ENCODE measurements at places on chromosomes 5 and 9.

DNA sequence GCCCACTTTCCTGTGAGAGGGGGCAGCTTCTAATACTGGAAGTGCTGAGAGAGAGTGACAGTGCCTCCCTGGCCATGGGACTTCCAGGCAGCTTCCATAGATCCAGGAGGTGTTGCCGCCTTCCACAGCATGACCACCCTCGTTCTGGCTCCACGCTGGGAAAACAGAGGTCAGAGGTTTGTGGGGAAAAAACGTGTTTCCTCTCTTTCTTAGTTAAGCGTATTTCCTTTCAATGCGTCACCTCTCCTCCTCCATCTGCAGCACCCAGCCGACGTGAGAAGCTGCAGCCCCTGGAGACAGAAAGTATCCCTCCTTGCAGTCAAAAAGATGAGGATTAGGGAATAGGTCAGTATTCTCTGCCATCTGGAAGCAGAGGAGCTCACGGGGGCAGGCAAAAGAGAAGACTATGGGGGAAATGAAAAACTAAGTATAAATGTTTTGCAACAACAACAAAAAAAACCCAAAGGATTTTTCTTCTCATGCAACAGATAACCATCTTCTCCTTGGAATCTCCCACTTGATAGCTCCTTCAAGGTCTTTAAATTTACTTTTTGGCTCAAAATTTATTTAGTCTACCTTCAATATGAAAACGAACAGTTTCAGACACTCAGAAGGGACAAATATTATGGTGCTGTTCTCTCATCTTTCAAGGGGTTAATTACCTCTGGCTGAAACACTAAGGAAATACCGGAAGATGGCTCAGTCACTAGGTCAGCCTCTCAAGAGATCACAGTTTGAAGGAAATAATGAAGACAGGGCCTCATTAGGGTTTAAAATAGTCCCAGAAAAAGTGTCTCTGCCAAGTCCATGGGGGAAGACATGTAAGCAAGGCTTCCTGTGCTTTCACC, 38.0 kb downstream of the MTMR12 start:
- DNase-seq: no peak

DNA sequence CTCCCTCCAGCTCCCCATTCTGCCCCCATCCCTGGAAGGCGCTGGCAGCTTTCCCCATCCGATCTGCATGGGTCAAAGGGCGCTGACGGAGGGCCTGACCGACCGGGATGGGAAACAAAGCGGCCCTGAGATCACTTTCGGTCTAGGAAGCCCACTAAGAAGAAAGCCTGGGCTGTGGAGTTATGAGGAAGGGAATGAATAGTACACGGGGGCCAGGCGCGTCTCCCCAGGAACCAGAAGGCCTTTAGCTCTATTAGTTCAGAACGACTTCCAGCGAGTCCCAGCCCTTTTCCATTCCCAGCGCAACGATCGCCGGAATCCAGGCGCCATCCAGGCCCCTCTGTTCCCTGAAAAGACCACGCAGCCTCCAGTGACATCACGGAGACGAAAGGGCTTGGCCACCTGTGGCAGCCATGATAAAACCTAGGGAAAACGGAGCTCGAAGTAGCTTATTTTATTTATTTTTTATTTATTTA, 70.1 kb upstream of the CCDC180 start:
- DNase-seq: peak; percentile 52

DNA sequence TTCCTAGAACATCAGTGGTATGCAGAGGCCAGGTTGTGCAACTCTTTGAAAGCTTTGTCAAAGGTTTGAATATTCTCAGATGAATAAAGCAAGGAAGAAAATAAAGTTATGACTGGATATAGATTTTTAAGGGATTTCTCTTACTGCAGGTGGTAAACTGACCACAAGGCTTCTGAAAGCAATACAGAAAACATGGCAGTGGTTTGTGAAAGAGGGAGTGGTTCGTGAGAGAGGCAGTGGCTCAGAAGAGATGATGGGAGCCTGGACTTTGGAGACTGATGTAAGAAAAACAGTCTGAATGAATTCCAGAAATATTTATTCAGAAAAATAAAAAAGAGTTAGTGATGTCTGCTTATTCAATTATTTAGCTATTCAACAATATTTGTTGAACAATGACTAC, 380.4 kb upstream of the CTNND2 start:
- DNase-seq: no peak

DNA sequence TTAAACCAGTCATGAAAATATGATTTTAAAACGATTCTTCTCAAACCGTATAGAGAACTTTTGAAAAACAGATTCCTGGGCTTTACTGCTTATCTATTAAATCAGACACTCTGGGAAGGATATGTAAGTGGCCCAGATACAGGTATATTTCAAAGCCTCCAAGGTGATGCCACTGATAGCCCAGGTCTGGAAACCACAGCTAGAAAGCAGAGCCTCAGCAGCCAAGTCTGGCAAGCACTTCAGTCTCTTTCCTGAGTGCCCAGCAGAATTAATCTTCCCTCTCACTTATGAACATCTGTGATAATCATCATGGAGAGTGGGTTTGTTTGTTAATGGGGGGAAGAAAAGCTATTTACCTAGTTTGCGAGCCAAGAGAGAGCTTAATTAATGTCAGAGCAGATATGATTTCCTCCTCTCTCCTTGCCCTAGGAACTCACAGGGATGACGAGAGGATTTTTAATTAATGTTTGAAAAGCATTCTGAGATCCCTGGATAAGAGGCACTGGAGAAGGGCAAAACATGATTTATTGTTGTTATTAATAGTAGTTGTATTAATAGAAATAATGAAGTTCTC, 368.4 kb downstream of the TLE1 start:
- DNase-seq: no peak

GRCh38 chr9:129459547-129460322, 161.2 kb downstream of the C9orf50 start:
- DNase-seq: peak; percentile 71

- DNase-seq: no peak
These were observed 650 bp downstream of the MRRF start for GRCh38 chr9:122265149-122265915.

GRCh38 chr9:91126761-91127445, 234.8 kb downstream of the AUH start:
- no peak for DNase-seq

DNA sequence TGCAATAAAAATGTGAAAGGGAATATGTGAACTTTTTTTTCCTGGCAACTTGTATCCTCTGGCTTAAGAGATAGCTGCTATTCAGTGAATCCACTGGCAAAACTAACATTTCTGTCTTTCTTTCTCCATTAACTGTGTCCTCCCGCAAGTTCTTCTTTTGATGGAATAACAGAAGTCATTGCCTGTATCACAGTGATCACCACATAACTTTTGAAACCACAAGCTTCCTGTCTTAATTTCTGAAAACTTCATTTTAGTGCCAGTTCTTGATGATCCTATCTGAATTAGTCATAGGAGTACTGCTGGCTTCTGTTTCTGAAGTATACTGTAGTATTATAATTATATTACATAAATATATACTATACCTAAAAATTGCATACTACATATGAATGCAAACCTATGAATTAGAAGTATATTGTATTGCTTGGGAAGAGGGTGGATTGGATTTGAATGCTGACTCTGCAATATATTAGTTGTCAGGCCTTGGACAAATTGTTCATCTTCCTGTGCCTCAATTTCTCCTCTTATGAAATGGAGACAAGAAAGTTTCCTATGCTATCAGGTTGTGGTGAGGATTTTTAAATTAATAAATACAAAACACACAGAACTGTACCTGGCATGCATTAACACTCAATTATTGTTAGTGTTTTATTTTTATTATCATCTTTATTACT, 441.6 kb downstream of the CETN3 start:
- DNase-seq: no peak

- no peak for DNase-seq
These were observed 335.2 kb upstream of the TARS1 start for GRCh38 chr5:33105521-33105941.

GRCh38 chr9:137055385-137056364, 1.8 kb upstream of the ENTPD2 start:
- DNase-seq: no peak

- no peak for DNase-seq
These were observed 86.3 kb downstream of the NLN start for GRCh38 chr5:65808251-65808741.

DNA sequence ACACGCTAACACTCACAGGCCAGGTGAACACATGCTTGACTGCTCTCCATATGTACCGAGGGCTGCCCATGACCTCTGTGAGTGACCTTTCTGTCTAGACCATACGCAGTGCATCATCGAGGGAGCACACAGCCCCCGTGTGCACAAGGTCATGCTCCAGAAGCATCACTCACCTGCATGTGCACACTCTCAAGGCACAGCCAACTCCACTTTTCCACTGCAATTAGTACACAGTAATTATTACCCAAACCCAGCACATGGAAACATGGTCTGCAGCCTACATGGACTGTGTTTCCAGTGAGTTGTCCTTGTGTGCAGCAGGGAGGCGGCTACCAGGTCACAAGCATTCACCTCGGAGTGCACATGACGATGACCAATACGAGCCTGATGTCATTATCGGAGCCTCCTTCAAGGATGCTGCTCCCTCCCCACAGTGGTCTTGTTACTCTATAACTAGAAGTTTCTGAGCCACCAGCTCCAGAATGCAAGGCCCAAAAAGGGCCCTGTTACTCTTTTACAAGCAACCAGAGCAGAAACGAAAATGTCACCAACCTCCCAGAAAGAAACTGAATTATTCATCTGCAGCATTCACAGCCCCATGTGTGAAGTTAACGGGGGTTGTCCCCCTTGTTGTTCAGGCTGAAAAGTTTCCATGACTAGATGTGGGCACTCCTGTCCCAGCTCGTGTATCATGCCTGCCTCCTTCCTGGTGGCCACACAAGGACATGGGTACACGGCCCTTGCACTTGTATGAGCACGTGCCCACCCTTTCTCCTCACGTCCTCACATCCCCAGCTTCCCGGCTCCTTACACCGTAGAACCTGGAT, 31.2 kb downstream of the SEMA4D start:
- DNase-seq: no peak

DNA sequence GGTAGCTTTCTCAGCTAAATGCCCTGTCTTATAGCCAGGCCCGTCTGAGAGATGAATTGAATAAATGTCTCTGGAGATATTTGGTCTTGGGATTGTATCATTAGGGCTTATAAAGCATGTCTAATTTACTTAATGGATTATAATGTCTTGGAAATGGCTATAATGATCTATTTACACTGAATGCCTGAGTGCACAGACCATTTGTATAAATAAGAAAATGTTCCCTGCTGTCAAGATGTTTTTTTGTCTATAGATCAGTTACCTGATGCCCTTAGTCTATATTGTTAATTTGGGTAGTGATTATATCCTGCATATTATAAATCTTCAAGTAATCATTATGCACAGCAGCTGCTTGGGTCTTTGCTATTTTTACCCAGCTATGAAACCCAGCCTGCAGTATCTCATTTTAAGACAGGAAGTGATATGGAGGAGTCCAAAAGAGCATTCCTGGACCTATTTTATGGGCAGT, 112.9 kb upstream of the ACTBL2 start:
- no peak for DNase-seq

GRCh38 chr9:133004999-133005760, 25.6 kb upstream of the GTF3C5 start:
- DNase-seq: no peak

DNA sequence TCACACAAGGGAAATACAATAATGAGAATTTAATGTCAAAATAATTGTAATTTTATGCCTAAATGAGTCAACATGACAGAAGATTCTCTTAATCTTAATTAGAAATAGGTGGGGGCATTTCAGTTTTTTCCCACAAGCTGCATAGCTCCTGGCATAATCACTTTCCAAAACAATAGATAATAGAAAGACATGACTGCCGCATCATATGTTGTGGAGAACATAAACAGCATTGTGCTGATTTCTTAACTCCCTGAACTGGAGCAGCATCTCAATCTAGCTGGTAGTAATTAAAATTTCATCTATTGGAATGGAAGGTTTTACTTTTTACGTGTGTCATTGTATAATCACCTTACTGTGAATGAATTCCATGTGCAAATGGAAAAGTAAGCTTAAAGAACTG, 112.1 kb downstream of the ST8SIA4 start:
- DNase-seq: no peak

DNA sequence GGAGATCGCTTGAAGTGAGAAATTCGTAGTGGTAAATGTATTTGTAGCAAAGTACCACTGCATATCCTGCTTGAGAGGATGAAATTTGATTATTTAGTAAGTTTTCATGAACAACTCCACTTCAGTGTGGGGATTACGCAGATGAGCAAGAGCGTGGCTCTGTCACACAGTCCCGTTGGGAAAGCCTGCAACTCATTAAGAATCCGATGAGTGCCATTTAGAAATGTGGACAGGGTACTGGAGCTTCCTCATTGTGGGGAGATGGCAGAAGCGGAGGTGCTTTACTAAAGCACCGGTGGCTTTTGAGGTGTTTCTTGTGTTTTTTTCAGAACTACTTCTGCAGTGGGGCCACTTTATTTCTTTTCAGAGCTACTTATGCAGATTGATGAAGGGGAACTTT, 1.4 kb downstream of the TJP2 start:
- no peak for DNase-seq

DNA sequence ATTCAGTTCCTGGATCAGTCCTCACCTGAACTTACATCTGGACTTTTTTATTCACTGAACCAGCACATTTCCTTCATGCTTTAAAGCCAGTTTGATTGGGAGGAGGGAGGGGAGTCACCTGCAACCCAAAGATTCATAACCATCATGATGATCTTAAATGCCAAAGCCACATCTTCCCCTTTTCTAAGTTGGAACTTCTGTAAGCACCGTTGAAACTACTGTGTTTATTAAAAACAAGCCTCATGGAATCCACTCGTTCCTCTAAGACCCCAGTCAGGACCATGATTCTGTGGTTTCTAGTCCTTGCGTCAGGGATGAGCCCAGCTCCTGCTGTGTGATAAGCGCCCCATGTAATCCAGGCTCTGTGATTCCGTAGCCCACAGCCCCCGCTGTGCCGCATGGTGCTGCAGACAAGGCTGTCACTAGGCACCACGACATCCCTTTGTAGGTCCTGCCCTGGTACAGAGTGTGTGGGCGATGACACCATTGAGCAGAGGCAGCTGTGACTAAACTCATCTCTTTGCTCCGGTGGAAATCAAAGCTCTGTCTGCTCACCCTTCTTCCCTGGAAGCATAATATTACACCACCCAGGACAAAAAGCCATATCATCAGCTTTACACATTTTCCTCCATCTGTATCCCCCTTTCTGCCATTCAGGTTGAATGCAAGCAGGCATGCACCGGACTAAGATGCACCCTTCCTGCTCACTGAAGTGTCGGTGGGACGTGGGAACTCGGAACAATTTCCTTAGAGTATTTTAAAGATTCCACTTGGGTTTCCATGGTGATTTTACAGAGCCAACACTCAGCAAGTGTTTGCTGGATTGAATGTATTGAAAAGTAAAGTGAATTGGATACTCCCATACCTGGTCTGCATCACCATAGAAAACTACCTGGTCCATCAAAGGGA, 132.0 kb upstream of the FSTL4 start:
- no peak for DNase-seq

DNA sequence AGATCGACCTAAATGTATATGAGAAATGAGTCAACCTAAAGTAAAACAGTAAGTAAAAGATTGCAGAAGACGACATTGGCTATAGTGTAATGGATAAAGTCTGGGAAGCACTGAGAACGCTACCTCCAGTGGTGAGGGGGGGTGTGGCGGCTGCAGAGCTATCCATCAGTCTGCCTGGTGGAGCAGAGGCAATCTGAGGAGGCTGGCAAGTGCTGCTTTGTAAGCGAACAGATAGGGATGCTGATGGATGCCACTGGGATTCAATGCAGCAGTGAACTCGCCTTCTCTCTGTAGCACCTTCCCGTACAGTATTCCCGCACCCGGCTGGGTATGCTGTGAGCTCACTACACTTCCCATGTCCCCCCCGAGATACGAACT, 261.5 kb downstream of the NSG2 start:
- peak; percentile 44 for DNase-seq

- DNase-seq: no peak
These were observed 821.5 kb downstream of the EFNA5 start for GRCh38 chr5:106849266-106849665.
